Large intestine (tissue), 12 donors: ENCODE measurements at places on chromosomes 7 and 10.

DNA sequence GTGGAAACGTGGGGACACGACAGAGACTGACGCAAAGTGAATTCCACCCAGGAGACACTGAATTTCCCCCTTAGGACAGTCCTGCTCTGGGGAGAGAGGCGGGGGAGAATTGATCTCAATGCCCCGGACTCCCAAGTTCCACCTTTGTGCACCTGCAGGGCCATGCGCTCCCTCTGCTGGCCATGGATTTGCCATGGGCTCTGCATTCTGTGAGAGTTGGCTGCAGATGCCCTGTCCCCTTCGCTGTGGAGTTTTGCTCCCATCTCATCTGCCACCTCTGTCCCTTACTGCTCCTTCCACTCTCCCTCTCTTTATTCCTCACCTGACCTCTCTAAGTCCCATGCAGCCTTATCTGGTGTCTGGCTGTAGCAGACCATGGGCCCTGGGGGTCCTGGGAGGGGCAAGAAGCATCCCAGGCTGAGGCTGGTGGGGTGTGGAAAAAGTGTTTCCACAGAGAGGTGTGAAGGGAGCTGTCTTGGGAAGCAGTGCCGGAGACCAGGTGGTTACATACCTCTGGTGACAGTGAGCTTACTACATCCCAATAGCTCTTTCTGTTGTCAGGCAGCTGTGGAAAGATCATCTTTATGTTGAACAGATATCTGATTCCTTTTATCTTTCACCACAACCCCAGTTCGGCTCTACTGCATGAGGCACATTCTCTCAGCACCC, 14.3 kb downstream of the GHRHR start:
- peak; percentile 58 for DNase-seq

GRCh38 chr7:44194069-44194468, 4.8 kb upstream of the GCK start:
- DNase-seq, result no peak

- DNase-seq, result no peak
Observed at GRCh38 chr10:70568781-70569495, 33.6 kb downstream of the PRF1 start.

GRCh38 chr7:78326876-78327275, 528.3 kb downstream of the PHTF2 start:
- DNase-seq, result no peak

DNA sequence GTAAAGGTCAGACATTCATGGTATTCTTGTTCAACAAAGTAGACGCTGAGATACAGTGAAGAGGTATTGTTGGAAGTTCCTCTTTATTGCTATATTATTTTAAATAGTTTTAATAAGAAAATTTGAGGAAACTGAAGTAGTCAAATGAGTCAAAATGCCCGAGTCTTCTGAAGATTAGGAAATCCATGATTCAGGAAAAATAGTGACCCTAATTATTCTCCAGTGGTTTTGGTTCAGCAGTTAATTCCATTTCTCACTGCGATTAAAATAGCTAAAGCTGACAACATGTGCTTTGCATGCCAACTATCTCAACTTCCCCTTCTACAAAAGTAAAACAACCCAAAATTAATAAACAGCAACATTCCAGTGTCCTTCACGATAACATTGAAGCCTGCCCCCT, 32.7 kb upstream of the PFKP start:
- no peak for DNase-seq

DNA sequence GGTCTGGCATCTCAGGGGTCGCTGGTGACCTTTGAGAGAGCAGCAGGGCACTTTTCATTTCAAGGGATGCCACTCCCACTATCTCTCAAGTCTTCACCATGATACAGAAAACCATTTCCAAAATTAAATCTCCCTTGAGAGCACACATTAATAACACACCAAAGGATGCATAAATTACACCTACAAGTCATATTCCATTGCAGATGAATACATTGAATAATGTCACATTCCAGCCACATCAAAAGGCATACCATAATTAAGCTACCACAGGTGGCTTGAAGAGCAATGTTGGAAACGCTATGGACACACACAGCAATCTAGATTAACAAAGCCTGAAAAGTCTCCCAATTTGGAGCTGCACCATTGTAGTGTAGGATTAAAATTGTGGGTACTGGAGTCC, 353.3 kb upstream of the ZMIZ1 start:
- DNase-seq, result no peak

GRCh38 chr10:53135897-53136253, 363.3 kb upstream of the MBL2 start:
- DNase-seq, result no peak

- no peak for DNase-seq
Observed at GRCh38 chr7:45689011-45689796, 115.0 kb downstream of the ADCY1 start.

DNA sequence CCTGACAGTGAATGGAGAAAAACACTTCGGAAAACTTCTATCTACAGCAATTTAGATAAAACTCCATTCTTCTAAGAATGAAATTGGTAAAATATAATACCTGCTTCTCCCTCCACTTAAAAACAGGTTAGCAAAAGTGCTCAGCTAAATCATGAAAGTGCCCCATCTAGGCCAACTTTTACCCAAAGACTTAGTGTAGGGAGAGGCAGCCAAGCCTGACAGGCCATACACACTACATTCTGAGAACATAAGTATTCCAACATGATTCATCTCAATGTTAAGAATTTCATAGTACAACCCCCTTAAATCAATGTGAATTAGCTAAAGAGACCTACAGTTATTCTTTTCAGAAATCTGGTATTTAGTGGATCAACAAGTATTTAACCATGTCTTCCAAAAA, 7.2 kb downstream of the FAM3C start:
- DNase-seq, result no peak

DNA sequence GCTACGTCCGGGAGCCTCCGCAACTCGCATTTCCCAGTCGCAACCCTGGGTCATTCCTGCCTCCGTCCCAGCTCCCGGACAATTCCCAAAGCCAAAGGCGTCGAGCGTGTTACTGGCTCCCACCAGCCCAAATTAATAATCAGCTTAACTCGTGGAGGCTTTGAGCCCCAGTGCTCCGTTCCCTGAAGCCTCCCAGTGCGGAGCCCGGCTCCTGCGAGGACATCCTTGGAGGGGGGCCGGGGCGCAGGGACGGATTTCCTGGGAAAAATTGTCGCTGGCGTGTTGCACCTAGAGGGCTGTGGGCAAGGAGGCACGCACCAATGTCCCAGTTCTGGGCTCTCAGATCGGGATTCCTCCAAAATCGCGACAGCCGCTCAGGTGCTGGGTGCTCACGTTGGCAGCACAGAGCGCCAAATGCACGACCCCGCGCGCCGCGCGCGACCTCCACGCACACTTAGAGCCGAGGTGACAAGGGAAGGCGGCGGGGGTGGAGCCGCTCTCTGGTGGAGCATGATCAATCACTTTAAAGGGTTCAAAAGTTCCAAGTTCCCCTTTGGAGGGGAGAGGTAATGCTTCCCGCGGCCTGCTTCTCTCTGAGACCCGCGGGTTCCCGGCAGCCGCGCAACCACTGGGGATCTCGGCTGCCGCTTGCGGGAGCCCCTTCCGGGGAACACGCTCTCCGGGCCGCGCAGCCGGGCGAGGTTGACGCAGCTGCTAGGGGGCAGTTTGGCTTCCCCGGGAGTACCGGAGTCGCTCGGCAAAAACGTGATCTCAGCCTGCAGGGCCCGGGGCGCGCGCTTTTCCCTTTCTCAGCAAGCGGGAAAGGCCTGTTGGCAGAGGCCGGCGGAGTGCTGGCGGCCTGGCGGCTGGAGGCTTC, 25.5 kb downstream of the SKIDA1 start:
- peak; percentile 36 for DNase-seq

GRCh38 chr10:104300002-104300735, 31.2 kb downstream of the GSTO2 start:
- DNase-seq, result peak; percentile 45

DNA sequence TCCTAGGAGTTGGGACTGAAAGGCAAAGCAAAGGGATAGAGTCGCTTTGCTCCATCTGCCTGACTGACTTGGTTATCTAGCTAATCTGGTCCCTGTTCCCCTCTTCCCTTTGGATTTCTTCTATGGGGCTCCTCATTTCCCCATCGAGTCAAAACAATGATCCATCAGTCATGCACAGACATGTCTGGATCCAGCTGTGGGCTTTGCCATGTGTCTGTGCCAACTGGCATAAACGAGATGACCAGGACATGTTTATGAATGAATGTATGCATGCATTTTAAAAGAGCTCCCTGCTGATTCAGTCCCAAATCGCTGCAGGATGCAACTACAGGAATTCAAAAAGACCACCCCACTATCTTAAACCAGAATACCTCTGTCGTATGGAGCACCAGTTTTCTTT, 122.0 kb downstream of the ARL4A start:
- DNase-seq, result no peak

DNA sequence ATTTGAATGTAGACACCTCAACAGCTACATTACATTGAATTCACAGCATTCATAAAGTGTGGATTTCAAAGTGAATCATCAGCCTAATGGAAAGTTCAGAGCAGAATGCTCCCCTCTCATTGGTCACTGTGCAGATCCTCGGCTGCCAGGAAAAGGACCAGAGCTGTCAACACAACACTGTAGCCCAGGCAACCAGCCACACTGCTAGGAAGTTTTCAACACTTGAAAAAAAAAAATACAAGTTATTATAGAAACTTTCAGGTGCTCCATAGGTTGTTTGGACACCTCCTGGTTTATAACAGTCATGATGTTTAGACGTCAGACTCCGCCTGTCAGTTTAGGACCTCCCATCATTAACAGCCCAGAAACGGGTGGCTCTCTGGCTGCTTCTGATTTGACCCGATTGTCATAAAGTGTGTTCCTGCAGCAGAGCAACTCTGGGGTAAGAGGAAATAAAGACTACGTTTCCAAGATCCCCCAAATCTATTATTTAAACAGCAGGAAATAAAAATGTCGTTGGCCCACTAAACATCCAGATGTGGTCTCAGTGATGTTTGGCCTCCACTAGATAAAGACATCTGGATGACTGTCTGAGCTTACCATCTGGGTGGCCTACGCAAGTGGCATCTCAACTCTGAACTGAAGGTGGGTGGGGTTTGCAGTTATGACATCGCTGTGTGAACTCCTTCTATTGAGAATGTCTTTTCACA, 117.4 kb downstream of the CABCOCO1 start:
- no peak for DNase-seq

- DNase-seq, result no peak
Observed at GRCh38 chr10:20598590-20598989, 298.5 kb downstream of the NEBL start.

GRCh38 chr7:29647020-29647654, 83.5 kb downstream of the PRR15 start:
- DNase-seq, result no peak

DNA sequence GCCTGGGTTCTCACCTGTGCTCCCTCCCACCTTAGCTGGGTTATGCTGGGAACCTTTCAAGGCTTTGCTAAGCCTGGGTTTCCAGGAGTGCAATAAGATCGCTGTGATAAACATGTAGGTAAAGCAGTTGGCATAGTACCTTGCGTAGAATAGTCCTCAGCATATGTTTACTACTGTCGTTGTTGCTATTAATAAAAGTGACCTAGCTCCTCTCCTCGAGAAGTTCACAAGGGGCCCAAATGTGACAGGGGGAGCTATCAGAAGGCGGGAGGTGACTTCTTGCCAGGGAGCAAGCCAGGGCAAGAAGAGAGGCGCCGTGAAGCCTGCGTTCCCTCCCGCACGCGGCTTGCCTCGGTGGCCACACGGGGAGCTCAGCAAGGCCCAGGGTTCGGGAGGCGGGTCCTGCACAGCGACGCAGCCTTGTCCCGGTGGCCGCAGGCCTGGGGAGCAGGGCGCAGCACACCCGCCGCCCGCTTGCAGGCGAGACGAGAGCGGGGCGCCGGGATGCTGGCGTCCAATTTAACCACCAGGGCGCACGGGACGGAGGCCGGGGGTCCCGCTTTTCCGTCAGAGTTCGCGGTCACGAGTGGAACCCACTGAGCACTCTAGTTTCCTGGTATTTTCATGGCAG, 106.2 kb downstream of the SNX10 start:
- peak; percentile 20 for DNase-seq

GRCh38 chr7:65927489-65928448, 54.2 kb downstream of the GUSB start:
- peak; percentile 83 for DNase-seq
